WERI-Rb-1 (cell line): ENCODE measurements at places on chromosomes 6 and 20.

GRCh38 chr6:114092943-114093342, 122.0 kb upstream of the HDAC2 start:
- DNase-seq, result no peak

DNA sequence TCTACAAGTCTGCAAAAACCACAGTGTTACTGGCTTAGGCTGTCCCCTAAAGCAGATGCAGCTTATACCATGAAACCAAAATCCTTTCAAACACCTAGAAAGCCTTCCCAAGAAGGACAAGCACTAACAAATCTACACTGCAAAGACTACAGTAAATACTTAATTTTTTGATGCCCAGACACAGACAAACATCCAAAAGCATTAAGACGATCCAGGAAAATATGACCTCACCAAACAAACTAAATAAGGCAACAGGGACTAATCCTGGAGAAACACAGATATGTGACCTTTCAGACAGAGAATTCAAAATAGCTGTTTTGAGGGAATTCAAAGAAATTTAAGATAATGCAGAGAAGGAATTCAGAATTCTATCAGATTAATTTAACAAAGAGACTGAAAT, 423.5 kb downstream of the COL12A1 start:
- DNase-seq, result no peak

- no peak for DNase-seq
Measured at GRCh38 chr6:119463081-119463626, 113.6 kb upstream of the MAN1A1 start.

DNA sequence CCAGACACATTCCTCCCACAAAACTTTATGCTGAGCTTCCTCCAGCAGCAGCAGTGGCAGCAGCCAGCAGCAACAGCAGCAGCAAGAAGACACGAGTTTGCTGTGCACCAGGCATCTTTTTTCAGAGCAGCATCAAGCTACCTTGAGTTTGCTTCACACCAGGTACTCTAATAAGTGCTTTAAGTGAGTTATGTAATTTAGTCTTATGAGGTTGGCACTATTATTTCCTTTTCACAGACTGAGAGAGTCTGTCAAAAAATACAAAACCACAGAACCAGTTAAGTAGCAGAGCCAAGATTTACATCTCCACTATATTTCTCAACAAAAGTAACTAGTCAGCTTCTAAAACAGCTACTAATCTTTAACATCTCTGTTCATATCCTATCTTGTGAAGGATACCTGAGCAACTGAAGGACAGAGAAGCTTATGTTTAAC, 23.7 kb downstream of the RANBP9 start:
- no peak for DNase-seq

GRCh38 chr20:52937591-52938100, 34.5 kb upstream of the TSHZ2 start:
- peak; percentile 8 for DNase-seq
